Activated T-cell treated with anti-CD3 and anti-CD28 coated beads for 4 hours (primary cell): ENCODE measurements at places on chromosomes 2 and 18.

DNA sequence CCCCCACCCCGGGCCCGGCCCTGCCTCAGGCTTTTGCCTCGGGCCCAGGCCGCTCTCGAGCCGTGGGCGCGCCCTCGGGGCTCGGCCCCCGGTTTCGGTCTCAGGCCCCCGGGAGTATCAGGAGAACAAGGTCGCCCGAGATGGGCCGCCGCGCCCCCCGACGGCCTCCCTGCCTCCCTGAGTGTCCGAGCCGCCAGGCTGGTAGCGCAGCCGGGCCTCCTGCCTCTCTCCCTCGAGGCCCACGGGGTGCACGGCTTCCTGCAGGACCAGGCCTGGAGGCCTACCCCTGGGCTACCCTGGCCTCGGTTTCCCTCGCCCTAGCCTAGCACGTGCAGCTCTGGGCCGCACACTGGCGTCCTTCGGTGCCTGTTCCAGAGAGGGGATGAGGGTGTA lies 8.4 kb downstream of the GBX2 start:
- no peak for DNase-seq

DNA sequence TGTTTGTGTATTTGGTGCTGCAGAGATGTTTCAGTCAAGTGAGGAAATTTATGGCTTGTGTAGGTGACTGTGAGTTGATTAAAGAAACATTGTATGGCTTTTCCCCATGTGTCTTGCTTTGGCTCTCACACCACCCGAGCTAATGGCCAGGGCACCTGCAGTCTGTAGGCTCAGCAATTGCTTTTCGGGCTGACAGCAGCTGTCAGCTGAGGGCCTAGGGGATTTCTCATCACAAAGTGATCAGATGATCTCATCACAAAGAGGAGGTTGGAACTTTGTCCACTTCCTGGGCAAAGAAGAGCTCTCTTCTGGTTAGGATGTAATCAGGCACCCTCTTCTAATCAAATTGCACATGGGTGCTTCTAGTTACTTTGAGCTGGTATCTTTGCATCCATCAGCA lies 632.2 kb downstream of the SLC4A3 start:
- DNase-seq = no peak

DNA sequence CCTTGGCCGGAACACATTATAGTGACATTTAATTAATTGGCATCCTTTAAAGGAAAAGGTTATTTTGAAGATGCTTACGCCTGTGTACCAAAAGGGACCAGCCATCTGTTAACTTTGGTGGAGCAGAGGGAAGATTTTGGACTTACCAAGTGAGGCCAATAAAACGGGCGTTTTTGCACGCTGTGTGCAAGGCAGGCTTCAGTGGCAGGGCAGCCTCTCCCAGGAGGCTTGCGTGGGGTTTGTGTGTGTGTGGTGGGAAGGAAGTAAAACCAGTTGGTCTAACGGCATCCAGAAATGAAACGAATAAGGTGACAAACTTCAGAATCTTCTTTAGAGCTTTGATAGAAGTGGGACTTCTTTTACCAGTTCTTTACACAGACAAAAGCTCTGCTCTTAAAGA lies 191.7 kb downstream of the PRKCE start:
- no peak for DNase-seq

- no peak for DNase-seq
Measured at GRCh38 chr18:56481751-56482150, 156.6 kb downstream of the TXNL1 start.

DNA sequence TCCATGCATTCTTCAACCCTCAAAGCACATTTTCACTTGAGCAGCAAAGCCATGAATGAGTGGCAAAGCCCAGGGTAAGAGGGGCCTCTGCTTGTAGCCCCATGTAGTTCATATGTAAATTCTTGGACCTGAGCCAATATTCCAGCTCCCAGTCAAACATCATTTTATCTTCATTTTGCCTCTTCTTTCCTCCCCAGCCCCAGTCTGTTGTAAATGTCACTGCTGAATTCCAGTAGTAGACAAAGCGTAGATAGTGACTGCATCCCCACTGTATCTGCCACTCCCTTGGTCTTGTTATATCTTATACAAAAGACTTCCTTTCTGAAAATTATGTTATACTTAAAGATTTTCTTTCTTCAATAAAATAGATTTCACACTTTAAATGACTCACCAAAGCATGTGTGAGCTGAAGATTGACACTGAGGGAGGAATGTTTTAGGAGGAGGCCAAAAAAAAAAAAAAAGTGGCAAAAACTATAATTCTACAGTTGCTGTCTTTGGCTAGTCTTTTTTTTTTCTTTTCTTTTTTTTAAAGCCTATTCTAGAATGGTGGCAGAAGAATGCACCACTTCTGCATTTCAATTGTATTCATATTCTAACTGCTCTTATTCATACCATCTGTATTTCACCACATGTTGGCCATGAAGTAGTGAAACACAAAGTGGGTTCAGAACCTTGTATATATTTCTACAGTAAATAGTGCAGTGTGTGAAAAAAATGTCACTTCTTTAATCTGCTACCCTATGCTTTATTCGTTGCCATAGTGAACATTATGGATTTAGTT lies 306.1 kb downstream of the CPS1 start:
- no peak for DNase-seq

DNA sequence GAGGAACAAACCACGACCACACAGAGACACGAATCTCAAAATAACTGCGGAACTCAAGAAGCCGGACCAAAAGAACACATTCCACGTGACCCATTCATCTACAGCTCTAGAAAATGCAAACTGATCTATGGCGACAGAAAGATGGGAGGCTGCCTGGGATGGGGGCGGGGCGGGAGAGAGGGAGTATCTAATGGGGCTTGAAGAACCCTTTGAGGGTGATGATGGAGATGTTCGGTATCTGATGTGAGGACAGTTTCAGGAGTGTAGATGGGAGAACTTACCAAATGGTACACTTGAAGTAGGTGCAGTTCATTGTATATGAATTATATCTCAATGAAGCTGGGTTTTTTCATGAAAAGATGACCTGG lies 34.6 kb upstream of the KLF11 start:
- no peak for DNase-seq

GRCh38 chr2:98219152-98219551 lies 127.1 kb upstream of the CNGA3 start:
- DNase-seq = no peak

- DNase-seq = no peak
Measured at GRCh38 chr2:174667250-174667860, 69.8 kb upstream of the WIPF1 start.

DNA sequence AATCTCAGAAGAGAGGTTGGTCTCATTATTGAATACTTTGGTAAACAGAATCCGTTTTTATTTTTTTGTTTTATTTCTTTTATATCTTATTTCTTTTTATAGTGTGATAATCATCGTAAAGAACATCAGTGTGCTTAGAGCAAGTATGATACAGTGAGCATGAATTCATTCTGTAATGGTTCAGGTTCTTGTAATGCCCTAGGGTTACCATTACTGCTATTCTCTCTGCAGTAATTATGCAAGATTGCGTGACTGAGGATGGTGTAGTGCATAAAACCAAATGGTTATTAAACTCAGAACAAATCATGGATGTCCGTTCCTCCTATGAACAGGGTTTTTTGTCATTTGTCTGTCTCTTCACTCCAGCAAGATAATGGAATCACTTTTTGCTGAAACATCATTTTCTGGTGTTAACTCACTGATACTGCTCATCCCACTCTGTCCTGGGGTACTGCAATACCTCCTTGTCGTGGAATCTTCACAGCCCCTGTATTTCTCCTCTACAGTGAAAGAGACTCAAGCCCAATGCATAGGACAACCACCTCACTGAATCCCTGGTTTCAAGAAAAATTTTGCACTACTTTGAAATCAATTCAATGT lies 274.8 kb upstream of the ST6GAL2 start:
- DNase-seq = no peak

DNA sequence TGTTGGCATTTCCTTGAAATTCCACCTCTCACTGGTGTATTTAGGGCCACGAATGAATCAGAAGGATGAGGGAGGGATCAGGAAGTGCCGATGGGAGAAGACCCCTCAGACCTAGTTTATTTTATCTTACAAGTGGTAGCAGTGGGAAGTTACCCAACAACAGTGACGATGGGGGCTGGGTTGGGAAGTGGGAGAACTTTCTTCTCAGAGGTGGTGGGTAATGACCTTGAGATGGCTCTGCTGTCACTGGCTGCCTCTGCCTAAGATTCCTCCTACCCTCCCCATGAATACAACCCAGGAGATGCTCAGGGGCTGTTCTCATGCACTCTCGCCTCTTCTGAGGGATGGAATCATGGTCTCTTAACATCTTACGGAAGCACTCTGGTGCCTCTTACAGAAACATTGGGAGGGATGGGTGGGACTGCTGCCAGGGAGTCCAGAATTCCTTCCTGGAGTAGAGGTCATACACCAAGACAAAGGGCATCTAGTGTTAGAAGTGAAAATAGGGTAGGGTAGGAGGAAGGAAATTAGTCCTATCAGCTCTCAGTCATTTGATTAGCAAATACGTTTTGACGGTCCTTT lies 58.5 kb upstream of the TXNDC2 start:
- no peak for DNase-seq

GRCh38 chr2:192546565-192546964 lies 351.8 kb upstream of the TMEFF2 start:
- DNase-seq = no peak

- no peak for DNase-seq
Measured at GRCh38 chr18:58128381-58129374, 84.7 kb downstream of the NEDD4L start.

- no peak for DNase-seq
Measured at GRCh38 chr18:13308369-13308768, 89.8 kb downstream of the LDLRAD4 start.

DNA sequence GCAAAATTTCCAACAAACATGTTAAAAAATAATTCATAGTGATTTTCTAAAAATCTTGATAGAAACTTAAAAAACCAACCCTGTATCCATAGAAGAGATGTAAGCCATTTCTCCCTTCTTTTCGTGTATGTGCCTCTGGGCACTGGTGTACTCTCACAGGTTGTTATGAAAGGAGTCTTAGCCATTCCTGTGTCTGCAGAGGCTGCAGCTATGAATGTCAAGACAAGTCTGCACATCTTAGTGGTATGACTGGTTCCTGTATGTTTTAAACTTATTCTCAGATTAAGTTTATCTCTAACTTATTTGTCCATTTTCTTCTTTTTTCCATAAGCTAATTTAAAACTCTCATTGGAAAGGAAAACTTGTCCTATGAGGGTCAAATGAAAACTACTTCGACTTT lies 84.0 kb downstream of the DPP4 start:
- no peak for DNase-seq

GRCh38 chr2:45612285-45612684 lies 1.2 kb upstream of the SRBD1 start:
- DNase-seq = no peak

DNA sequence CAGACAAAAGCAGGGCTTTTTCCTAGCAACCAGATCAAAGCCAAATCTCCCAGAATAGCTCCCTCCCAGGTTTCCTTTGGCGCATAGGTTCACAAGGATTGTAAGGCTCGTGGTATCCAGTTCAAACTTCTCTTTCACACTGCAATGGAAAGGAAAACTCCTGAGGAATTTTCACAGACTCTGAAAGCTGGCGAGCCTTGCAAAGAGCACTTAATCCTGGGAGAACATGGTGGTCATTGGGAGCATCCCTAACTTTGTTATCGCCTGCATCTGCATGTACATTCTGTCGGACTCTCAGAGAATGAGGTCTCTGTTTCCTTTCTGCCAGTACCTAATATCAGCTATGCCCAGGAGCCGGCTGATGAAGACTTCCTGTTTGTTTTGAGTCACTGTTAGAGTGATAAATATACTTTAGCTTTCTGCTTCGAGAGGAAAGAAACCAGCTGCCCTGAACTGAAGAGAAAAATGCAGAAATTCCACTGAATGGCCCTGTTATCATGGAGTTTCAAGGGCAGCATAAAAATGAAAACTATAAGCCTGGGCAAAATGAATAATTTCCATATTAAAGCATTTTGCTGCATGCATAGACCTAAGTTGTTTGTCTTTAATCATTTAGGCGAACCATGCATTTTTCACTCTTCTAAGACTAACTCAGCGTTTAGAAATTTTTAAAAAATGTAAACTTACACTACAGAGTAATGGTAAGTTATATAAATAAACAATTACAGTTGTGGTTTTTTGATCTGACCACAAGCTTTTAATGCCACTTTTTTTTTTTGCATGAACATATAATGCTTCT lies 76.4 kb upstream of the ZEB2 start:
- no peak for DNase-seq

- no peak for DNase-seq
Measured at GRCh38 chr2:229927817-229928321, 5.6 kb downstream of the FBXO36 start.

DNA sequence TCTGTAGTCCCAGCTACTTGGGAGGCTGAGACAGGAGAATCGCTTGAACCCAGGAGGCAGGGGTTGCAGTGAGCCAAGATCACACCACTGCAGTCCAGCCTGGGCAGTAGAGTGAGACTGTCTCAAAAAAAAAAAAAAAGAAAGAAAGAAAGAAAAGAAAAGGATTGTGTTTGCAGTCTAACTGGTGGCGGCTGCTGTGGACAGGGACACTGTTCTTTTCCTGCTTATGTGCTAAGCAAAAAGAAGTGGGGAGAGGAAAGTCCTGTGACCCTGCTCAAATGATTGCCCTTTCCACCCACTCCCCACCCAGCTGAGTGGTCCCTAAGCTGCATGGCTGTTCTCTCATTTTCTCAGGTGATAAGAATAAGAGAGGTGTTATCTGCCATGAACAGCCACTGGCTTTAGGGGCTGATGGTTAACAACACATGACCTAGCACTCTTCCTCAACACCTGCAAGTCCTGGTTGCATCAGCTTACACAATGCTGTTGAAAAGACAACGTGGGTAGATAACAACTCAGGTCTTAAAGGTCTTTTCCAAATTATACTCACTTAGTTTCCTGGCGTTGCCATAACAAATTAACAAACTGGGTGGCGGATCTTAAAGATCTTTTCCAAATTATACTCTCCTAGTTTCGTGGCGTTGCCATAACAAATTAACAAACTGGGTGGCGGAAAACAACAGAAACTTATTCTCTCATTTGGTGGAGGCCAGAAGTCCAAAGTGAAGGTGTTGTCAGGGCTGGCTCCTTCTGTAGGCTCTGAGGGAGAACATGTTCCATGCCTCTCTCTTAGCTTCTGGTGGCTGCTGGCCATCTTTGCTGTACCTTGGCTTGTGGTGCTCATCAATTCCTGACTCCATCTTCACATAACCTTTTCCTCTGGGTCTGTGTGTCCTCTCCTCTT lies 90.3 kb upstream of the RTN4 start:
- no peak for DNase-seq

GRCh38 chr2:98479959-98480524 lies 35.4 kb downstream of the INPP4A start:
- DNase-seq = peak; percentile 31

DNA sequence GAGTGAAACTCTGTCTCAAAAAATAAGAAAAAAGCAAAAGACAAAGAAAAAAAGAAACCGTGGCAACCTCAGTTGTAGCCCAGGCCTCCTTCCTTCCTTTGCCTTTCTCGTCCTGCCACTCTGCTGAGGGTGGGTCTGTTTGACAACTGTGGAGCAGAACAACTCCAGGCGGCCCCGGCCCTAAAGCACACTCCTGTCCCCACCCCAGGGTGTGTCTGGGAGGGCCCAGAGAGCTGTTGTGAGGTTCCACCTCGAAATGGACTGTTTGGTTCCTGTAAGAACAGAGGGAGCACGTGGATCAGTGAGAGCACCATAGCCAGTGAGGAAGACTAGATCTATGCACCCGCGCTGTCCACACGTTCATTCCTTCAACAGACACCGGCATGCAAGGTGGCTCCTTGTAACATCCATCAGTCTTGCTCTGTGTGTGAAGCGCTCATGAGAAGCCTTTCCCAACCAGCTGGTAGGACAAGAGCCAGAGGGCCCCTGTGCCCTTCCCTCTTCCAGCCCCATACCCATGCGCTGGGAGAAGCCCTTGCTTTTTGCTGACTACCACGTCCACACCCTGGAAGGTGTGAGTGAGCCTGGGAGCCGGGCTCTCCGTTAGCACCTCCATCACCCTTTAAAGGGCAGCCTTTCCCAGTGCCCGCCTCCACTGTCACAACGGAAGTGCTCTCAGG lies 61.6 kb downstream of the SOWAHC start:
- DNase-seq = no peak
